Naive thymus-derived CD4-positive, alpha-beta T cell (primary cell): ENCODE measurements at places on chromosomes 6 and 20.

- no peak for DNase-seq
These were observed 77.6 kb downstream of the TRERF1 start for GRCh38 chr6:42374018-42374669.

DNA sequence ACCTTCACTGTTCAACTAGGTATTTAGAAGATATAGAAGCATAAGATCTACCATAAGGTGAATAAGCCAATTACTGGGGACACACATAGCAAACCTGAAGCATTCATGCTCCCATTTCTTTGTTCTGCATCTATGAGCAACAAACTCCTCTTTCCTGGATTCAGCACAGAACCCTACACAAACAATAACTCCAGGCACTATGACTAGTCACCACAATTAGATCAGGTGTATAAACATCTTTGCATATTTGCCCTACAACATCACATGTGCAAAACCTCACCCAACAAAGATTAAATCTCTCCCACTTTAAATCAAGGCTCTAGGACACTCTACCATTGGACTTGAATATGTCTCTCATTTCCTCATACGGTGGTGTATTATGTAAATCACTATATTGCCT, 652.3 kb downstream of the EPHA7 start:
- DNase-seq = no peak

DNA sequence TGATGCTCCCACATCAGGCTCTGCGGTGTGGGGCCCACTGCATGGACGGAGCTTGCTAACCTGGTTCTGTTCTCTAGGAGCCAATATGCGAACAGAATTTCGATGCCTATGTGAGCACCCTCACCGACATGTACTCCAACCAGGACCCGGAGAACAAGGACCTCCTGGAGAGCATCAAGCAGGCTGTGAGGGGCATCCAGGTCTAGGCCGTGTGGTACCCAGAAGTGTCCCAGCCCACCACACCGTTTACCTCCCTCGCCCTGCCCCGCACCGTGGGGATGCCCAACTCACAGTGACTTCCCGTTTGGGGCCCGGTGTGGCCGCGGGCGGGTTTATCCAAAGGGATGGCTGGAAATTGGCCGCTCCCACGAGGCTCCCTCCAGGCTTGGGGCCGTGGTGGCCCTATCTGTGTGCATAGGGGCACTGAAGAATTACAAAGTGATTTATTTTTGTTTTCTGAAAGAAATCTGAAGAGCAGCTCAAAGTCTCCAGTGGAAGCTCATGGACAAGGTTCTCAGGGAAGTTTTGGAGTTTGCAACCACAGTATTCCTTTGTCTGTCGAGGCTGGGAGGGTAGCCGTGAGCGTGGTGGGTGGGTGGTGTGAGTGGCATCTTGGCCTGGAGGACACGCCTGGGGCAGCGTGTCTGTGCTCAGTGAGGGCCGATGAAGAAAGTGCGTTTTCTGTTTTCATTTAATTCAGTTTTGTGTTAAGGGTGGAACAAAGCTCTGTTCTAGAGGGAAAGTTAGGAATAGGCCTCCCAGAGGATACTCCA, 15.1 kb upstream of the PCMTD2 start:
- no peak for DNase-seq

DNA sequence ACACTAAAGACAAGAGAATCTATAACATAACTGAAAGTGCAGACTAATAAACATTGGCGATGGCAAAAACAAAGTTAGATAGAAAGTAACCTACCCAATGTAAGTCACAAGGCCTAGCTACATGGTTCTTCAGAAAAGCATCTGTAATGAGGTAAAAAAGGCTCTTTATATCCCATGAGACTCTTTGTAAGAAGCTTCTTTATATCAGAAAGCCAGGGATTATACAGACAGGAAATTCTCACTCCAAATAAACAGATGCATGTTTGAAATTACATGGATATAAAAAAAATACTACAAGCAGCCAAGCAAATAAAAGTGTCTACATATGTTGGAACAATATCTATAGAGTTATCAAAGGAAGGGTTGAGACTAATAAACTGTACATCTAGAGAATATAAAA, 284.9 kb upstream of the NRSN1 start:
- DNase-seq = no peak

GRCh38 chr6:26428206-26428605, 12.1 kb upstream of the BTN3A3 start:
- DNase-seq = no peak

GRCh38 chr6:106889692-106890091, 84.8 kb downstream of the CD24 start:
- DNase-seq = no peak

DNA sequence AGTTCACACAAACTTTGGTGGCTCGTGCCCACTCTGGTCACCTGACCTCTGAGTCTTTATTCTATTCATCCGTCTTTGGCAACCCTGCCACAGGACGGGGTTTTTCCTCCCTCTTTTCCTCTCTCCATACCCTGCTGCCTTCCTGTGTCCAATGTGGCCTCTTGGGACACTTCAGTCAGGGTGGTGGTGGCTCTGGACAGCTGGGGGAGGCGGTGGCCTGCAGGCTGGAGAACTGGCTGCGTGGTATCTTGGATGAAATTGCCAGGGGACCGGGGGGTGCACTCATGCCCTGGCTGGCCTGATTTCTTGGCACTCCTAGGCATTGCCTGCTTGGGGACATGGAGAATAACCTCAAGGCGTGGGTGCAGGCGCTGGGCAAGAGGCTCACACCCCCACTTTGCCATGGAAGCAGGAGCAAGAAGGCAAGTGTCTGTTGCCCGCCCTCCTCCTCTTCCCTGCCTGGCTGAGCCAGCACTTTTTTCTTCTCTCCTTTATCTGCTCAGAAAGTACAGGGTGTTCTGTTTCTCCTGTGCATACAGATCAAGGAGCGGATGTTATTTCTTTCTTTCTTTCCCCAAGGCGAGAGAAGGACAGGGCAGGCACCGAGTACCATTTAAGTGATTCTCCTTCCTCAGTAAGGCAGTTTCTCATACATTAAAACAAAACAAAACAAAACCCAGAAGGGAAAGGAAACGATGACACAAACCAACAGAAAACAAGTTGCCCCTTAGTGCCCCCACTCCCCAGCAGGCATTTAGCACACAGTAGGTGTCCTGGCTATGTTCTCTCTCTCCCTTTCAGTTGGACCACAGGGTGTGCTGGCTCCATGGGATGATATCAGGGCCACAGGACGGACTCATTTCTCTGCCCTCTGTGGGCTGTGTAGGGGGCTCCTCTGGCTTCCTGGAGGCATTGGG, 155.5 kb upstream of the RNF24 start:
- DNase-seq = no peak

- no peak for DNase-seq
These were observed 9.6 kb upstream of the PLG start for GRCh38 chr6:160692369-160692959.

- DNase-seq = no peak
These were observed 562.3 kb upstream of the POU3F2 start for GRCh38 chr6:98272060-98272459.

- no peak for DNase-seq
These were observed 14.5 kb downstream of the PREP start for GRCh38 chr6:105388392-105388791.

DNA sequence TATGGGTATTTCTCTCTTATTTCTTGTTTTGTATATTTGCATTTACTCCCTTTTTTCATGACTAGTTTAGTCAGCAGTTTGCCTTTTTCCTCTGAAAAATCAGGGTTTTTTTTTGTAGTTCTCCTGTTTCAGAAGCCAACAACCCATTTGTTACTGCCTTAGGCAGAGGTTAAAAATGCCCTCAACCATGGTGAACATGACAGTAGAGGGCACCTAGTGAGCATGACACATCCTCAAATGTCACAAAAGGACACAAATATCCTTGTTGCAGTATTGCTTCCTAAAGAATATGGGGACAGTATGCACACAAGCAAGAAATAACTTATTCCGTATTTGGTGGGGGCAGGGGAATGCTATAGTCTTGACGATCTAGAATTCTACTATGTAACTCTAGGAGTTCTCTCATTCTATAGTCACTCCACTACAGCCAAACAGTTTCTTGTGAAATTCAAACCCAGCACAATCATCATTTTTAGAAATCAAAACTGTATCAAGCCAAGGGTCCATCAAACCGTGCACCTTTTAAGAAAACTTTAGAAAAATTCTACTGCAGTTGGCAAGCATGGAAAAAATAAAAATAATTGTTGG, 47.0 kb downstream of the GOPC start:
- DNase-seq = no peak

DNA sequence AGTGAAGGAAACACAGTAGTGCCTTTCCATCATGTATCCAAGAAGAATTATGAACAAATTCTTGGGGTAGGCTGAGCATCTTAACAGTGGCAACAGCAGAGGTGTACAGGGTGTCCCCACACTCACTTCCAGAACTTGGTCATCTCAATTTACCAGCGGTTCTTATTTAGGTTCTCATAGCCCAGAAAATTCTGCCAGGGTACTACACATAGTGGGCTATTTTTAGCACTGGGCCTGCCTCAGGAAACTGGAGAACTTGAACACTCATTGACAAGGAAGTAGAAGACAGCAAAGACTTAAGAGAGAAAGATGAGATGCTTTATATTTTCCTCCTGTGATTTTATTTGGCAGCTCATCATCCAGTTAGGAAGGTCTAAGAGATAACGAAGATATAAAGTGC, 71.8 kb upstream of the PHIP start:
- no peak for DNase-seq

- no peak for DNase-seq
These were observed 13.7 kb downstream of the BTN3A1 start for GRCh38 chr6:26415791-26416190.

GRCh38 chr20:60132162-60132826, 174.1 kb downstream of the CDH26 start:
- DNase-seq = no peak

DNA sequence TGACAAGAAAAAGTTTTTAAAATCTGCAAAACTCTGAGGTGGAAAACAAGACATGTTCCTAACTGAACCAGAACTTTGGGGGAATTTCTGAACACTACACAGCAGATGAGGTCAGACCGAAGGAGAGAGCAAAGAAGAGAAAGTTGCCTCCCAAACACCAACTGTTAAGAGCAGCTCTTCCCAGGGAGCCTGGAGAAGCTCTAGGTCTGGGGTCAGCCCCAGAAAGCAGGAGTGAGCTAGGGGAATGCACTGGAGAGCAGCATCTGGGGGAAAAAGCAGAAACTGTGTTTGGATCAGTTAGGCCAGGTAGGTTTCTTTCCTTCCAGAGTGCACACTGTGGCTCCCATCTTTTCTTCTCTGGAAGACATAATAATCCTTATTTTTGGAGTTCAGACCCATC, 41.3 kb downstream of the FKBP5 start:
- DNase-seq = no peak

DNA sequence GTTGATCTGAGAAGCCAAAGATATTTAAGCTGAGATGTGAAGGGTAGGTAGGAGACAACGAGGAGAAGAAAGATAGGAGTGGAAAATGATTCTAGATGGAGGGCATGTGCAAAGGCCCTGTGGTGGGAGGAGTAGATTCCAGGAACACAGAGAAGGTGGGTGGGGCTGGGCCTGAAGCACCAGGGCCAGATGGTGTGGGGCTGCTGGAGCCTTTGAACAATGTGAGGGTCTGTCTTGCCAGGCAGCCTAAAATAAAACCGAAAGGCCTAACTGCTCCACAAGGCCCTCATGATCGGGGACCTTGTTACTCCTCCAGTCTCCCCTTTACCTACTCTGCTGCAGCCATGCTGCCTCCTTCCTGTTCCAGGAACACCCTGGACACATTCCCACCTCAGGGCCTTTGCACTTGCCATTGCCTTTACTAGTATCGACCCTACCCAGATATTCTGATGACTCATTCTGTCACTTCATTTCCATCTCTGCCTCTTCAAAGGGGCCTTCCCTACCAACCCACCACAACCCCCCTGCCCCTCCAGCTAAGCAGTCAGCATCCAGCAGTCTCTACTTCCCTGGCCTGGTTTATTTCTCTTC, 20.0 kb downstream of the FAM110A start:
- no peak for DNase-seq

GRCh38 chr6:138970856-138971425, 17.1 kb downstream of the REPS1 start:
- no peak for DNase-seq

DNA sequence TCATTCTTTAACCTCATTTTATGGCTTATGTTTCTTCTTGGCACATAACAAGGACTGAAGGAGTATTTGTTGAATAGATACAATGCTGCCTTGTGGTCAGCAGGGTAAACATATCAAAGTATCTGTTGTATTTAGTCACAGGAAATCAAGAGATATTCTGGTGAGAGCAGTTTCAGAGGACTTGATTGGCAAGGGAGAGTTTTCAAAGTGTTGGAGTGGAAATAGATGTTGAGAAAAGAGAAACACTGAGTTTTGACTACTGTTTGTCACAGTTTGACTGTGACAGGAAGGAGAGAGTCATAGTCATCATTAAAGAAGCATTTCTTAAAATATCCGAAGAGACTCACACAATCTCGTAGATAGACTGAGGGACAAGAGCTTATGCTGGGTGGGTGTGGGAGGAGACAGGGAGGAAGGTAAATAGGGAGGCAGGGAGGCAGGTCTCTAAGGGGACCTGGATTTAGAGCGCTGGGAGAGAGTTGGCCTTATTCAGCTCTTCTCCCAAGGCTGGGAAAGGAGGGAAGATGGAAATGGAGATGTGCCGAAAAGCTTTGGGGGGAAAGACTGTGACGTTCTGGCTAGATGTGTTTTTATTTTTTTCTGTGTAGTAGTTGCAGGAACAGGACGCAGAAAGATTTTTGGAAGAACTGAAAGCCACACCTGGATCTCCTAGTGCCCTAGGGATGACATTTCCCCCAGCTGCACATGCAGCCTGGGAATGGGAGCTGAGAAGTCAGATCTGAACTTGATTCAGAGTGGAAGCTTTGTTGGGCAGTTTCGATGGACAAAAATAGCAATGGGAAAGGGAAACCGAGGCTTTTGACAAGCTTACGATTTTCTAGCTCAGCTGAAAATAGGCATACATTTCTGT, 65.0 kb upstream of the IFNGR1 start:
- no peak for DNase-seq

GRCh38 chr6:99073223-99073622, 125.5 kb upstream of the FBXL4 start:
- DNase-seq = no peak

- no peak for DNase-seq
These were observed 126.1 kb downstream of the ARHGAP18 start for GRCh38 chr6:129583866-129584265.

DNA sequence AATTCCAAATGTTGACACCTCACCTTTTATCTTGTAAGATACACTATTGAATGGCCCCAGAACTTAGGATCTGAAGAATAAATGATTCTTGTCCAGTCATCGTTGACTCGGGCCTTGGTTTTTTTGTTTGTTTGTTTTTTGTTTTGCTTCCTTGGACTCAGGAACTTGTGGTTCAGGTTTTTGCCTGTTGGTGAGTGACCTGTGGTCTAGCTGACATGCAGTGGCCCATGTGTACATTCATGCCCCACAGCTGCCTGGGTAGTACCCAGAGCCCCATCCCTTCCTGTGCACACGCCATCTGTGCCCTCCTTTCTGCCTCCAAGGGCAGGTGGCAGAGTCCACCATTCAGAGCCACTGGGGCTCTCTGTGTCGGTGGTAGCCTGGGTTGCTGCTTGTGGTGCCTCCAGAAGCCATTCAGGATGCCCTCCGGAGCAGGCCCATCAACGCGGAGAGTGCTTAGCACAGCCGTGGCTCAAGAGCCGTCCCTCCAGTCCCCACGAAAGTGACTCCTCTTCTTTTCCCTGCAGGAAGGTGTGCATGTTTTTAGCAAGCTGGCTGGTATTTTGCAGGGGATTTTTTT, 85.9 kb downstream of the SYNJ2 start:
- no peak for DNase-seq
